Pons (tissue), 1 donor: ENCODE measurements at places on chromosomes 1 and 21.

DNA sequence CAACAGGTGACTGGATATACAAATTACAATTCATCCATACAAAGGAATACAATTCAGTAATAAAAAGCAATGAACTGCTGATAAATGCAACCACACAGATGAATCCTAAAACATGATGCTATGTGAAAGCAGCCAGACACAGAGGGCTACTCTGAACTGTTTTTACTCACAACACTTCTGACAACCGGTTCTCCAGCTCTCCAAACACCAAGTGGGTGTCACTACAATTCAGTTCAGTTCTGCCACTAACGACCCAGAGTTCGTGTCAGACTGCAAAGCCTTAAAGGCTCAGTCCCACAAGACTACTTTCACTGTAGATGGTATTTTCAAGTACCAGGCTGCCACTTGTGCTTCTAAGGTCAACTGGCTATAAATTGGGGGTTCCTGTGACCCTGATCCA is 119.4 kb downstream of the SLC16A1 start:
- DNase-seq, result no peak

- no peak for DNase-seq
Observed at GRCh38 chr1:25834894-25835293, 15.1 kb downstream of the MTFR1L start.

DNA sequence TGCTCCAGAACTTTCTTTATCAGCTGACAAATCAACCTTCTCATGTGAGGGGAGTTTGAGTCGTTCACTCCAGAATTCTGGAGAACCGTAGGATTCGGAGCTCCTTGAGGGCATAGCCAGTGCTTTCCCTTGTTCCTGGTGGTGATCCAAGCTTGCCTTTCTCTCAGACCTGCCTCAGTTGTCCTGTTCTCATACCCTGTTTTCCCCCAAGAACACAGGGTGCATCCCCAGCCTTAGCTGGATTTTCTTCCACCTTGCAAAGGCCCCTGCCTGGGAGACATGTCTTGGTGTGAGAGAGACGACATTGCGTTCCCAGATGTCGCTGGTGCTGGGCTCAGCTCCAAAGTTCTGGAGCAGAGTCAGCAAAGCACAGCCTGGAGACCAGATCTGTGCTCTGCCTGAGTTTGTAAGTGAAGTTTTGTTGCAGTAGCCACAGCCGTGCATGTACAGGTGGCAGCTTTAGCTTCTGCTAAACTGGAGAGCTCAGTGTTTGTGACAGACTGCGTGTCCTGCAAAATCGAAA is 40.0 kb downstream of the ABCG1 start:
- peak; percentile 64 for DNase-seq

DNA sequence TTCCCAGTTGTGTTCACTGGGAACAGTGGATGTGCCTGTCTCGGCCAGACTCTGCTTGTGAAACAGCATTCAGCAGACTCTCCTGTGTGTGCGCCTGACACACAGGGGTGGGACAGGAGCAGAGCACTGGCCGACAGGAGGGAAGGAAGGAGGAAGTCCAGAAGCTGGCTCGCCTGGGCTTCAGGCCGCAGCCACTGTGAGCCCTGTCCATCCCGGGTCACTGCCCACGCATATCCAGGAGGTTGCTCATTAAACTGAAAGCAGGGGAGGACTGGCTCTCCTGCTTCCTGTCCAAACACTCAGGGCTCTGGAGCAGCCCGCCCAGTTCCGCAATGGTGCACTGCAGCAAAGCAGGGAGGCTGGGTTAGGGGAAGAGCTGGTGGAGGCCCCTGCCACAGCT is 218.7 kb upstream of the VAMP3 start:
- no peak for DNase-seq

DNA sequence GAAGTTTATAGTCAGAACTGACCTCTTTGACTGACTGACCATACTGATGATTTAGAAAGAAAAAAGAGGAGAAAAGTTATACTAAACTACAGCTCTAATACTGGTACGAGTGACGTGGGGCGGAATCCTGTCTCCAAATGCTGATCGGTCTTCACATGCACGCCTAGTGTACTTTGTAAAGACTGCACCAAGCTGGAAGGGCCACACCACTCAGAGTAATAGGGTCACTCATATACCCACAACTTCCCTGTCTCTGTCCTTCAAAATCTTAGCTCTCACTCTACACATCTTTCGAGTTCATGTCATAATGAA is 19.4 kb upstream of the GUCA2A start:
- no peak for DNase-seq

DNA sequence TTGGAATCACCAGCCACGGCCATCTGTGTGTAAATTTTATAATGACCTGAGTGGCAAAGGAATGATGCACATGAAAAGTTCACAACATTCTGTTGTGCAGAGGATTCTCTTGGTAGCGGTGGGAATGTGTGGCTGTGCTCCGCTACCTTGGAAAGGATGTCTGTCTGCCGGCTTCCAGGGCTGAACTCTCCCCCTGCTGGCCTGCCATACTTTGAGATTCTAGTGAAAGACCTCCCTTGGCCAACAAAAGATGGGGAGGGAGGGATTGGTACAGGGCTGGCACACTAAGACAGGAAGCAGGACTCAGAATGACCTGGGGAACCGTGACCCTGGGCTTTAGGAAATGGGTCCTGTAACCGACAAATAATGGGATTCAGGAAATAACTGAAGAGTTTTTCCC is 194.5 kb upstream of the PLD5 start:
- no peak for DNase-seq

- DNase-seq, result peak; percentile 95
Observed at GRCh38 chr1:212470059-212470458, 37.3 kb downstream of the NENF start.

DNA sequence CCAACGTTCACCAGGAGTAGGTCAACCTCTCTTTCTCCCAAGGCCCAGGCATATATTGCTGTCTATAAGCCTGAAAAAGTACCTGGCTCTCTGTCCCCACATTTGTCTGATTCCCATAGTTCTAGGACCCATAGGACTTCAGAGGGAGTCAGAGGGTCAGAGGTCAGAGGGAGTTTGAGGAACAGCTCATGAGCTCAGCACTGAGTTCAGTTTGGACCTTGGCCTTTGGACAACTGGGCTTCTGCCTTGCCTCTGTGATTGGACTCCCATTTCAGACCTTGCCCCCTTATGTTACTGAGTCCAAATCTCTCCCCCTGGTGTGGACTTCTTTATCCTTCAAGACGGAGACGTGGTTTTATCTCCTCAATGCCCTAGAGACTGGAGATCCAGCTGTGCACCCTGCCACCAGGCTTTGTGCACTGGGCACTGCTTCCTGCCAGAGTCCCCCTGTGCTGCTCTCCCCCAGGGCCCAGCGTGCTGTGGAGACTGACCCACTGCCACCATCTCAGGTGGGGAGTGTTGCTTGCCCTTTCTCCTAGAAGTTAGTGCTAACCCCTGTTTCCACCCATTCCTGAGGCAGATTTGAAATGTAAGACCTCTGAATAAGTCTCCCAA is 3.2 kb downstream of the CTSE start:
- no peak for DNase-seq

- peak; percentile 83 for DNase-seq
Observed at GRCh38 chr1:209569455-209570207, 13.9 kb upstream of the CAMK1G start.

- no peak for DNase-seq
Observed at GRCh38 chr1:84704872-84705417, 14.7 kb upstream of the SSX2IP start.

- no peak for DNase-seq
Observed at GRCh38 chr21:42056468-42056867, 14.6 kb upstream of the UMODL1 start.

DNA sequence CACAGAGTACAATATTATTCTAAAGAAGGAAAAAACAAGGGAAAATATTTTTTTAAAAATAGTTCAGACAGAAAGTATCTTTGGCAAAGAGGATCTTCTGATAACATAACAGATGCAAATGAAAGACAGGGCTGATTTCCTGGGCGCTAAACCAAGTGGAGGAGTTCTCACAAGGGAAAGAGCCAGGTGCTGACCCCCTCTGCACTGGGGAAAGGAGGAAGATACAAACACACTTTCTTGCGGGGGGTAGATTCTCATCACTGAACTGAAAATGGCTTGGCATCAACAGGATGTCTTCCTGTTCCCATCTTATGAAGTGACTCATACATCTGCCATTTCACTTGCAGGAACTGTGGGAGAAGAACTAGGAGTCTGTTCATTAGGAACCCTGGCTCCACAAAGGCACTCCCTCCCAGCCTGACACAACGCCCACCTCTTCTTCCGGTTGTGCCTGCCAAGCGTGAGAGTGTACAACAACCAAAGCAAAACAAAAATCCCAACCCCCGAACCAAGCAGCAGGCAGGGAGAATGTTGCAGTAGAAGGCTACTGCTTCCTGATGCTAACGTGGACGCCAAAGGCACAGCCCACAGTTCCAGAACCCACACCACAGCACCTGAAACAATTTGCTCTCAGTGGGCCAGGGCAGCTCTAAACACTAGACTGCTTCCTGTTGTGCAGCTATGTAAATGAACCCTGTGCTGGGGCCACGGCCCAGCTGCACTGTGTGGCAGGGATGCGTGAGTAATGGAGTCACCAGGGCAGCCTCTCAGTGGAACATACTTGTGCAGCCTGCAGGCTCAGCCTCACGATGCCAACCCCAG is 51.0 kb downstream of the GADD45A start:
- DNase-seq, result peak; percentile 46

DNA sequence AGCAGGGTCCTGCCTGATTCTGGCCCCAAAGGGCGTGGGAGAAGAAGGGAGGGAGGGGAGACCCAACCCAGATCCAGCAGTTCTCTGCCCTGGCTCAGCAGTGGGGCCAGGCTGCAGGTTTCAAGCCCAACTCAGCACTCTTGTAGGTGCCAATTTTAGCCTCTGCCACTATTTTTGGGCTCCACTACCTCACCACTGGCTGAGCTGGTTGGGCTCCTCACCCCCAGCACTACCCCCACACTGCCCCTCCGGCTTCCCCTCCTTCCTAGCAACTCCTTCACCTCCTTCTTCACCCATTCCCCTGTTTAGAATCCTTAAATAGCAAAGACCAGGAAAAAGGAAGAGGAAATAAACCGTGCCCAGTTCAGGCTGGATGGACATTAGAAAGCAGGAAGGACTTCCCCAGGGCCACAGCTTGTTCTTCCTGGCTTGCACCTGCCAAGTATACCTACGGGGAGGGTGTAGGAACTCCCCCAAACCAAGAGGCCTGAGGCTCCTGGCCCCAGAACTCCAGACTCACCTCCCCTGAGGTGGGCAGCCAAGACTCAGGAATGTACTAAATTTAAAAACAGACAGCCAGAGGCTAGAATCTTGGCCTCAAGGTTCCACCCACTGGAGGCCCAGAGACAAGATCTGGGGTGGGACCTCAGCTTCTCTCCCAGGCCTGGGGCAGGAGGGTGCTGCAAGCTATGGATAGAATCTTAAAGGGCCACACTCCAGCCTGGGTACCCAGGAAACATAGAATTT is 1.4 kb upstream of the ARHGEF2 start:
- DNase-seq, result no peak

DNA sequence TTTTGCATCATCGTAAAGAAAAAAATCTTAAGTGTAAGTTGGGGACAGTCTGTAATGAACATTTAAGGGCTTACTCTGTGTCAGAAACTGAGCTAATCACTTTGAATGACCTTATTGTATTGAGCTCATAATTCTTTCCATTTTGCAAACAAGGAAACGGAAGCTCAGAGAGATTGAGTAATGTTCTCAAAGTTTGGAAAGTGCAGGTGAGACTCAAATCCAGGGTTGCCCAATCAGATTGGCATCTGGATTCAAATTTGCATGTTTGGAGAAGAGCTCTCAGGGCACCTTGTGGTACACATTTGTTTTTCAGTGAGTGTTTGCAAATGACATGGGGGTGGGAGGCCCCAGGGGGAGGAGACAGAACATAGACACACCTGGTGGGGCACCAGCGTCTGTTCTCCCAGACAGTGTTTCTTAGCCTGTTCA is 8.0 kb downstream of the ALPL start:
- no peak for DNase-seq

DNA sequence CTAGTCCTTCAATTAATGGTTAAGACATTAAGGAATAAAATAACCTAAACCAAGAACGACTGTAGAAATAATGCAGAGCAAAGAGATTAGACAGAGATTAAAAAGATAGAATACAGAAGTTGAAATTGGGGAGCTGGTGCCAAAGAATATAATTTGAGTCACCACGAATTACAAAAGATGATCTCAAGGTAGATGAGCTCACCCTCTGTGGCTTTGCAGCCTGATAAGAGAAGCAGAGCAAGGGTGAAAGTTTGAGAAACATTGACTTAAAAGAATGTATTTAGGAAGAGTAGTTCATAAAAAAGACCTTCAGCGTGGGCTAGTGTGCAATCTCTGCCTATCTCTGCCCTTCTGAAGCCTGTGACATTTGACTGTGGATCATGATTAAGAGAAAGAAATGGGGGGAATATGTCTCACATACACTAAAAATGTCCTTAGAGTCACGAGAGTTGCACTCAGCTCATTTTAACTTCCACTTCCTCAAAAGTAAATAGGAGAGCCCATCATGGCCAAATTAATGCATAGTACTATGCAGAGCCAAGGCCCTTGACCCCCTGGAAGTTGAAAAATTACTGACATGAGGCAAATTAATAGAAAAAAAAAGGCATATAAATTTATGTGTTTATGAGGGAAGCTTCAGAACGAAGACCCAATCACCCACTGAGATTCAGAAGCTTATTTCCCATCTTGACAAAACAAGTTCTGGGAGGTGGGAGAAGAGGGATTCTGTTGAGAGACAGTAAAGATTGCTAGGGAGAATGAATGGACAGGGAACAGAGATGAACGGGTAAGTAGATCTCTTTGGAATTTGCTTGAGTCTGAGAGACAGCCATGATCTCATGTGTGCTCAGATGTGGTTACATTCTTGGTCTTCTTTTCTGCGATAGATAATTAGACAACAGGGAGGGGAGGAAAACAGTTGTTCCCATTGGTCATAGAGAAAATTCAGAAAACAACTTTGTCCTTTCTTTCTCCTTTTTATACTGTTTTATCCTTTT is 395.4 kb upstream of the LRRC7 start:
- DNase-seq, result no peak

DNA sequence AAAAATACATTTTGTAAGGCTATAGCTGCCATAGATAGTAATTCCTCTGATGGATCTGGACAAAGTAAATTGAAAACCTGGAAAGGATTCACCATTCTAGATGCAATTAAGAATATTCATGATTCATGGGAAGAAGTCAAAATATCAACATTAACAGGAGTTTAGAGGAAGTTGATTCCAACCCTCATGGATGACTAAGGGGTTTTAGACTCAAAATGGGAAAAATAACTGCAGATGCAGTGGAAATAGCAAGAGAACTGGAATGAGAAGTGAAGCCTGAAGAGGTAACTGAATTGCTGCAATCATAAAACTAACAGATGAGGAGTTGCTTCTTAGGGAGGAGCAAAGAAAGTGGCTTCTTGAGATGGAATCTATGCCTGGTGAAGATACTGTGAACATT is 230.8 kb downstream of the KCTD3 start:
- DNase-seq, result no peak

DNA sequence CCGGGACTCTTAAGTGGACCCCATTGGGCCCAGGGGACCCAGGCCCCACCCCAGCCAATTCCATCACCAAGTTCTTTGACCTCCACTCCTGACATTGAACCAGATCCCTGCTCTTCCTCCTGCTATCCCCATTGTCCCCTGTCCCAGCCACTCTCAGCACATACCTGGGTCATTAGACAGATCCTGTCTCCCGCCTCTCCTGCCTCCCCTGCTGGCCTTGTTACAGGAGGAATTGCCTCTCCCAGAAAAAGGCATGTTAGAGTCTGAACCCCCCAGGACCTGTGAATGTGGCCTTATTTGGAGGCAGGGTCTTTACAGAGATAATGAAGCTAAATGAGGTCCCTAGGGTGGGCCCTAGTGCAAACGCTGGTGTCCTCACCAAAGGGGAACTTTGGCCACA is 301.9 kb downstream of the NPHP4 start:
- DNase-seq, result no peak
